Stimulated activated CD4-positive, alpha-beta T cell treated with anti-CD3 and anti-CD28 coated beads, Interleukin-12 subunit alpha, Interleukin-12 subunit beta, amount 100 ng/mL, for 4 hours (primary cell): ENCODE measurements at places on chromosomes 2 and 18.

DNA sequence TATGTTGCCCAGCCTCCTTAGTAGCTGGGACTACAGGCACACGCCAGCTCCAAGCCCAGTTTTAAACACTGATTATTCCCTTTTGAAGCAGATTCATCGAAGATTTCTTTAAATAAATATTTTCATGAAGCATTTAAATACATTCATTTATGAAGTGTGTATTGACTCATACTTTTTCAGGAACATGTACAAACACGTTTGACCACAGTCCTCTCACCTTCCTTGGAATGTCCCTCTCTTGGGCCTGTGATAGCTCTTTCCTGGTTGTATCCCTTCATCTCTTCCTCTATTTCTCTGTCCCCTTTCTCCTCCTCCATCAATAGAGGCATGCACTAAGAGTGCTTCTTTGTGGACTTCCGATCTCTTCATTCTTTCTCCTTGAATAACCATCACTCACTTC, 2.5 kb downstream of the PSTPIP2 start:
- no peak for DNase-seq

DNA sequence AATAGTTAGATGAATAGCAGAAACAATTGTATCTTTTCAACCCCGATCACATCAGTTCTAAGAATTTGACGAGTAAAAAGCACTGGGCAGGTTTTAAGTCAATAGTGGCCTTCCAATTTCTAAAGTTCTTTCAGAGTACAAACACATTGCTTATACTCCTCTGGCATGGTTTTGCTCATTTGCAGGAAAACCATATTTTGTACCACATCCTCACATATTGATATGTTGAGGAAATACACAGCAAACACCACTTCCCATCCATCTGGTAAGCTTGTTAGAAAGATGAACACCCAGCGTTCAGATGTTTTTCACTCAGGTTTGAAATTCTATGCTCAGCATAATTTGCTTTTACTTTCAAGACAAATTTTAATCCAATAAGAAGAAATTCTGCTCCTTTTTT, 344.6 kb upstream of the ACVR2A start:
- DNase-seq = no peak

GRCh38 chr2:128395196-128395595, 76.5 kb upstream of the HS6ST1 start:
- no peak for DNase-seq

DNA sequence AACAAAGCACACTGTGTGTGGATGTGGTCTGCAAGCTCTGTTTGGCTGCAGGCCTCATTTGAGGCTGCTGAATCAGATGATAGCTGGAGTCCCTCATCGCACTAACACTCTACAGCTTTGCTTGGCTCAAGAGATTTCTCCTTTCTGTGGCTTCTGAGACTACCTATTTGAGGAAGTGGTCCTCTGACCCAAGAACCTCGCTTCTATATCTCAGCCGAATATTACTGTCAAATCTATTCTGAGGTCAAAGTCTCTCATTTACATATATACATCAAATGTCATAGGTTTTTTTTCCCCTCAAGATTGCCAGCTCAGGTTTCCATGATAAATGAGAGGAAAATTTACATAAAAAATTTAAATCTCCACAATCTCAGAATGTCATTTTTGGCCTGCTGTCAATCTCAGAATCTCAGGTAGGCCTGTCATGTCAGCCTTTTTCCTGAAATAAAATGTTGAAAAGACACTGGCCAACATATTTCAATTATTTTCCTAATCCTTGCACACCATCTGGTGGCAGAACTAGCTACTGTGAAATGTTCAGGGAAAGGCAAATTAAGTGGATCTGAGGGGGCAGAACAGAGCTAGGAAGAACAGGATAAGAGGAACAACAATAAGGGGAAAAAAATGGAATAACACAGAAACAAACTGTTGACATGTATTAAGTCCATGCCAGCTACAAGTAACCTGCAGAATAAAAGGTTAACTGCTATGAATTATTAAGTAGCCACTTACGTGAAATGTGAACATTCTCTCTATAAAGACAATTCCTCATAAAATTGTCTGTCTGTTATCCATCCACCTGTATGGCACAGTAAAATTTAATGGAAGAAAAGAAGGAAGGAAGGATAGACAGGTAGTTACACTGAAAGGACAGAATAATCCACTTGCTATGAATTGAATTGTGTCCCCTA, 39.3 kb downstream of the AP1S3 start:
- DNase-seq = no peak

- DNase-seq = no peak
Observed at GRCh38 chr2:195821566-195821932, 164.5 kb downstream of the SLC39A10 start.

DNA sequence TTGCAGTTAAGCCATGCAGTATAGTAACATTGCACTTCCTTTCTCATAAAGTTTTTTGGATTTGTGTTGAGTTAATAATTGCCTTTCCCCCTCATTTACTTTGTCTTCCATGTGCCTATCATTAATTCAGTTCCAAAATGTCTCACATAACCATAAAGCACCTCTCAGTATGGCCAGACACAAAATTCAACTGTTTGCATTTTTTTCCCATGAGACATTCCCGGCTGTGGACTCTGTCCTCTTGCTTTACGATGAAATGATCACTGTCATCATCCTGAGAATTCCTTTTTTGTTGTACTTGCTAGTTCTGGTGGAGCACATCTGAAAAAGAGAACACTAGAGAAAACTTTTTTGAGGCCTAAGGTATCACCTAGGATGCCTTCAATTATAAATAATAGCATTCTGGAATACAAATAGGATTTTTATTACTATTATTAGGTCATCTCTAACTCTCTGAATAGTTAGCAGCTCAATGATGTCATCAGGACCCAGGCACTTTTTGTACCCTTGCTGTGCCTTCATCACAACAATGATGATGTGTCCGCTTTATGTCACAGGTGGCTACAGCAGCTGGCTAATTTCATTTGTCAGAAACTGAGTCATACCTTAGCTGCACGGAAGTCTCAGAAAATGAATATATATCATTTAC, 8.5 kb upstream of the ATP8B1 start:
- DNase-seq = no peak

DNA sequence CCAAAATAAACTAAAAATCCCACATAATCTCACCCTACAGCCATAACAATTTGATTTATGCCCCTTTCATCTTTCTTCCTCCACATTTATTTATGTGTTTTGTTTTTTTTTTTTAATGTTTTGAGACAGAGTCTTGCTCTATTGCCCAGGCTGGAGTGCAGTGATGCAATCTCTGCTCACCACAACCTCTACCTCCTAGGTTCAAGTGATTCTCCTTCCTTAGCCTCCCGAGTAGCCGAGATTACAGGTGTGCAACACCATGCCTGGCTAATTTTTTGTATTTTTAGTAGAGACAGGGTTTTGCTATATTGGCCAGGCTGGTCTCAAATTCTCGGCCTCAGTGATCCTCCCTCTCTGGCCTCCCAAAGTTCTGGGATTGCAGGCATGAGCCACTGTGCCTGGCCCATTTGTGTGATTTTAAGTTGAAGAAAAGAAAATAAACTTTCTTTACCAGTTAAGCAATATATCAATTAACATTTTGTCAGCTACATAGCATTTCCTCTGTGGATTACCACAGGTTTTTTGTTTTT, 35.9 kb upstream of the LPIN2 start:
- DNase-seq = no peak

- DNase-seq = no peak
Observed at GRCh38 chr18:52069201-52069600, 270.8 kb upstream of the DCC start.
